Amygdala (tissue), 56 donors: ENCODE measurements at places on chromosomes 3 and 15.

DNA sequence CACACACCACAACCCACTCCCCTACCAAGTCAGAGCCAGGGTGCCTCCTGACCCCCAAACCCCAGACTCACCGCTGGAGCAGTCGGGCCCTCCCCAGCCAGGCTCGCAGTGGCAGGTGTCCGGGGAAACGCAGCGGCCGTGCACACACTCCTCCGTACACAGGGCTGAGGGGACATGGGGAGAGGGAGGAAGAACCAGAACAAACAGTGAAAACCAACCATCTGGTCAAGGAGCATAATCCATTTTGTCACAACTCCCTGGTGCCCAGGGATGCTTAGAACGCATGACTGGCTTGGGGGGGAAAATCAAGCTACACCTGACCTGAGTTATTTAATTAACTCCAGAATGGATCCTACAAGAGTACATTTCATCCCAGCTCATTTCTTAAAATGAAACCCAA lies 159.2 kb downstream of the MEGF11 start:
- no peak for DNase-seq

- no peak for DNase-seq
Measured at GRCh38 chr3:52846432-52846965, 11.7 kb upstream of the MUSTN1 start.

- DNase-seq, result no peak
Measured at GRCh38 chr15:70559265-70560239, 203.8 kb downstream of the UACA start.

DNA sequence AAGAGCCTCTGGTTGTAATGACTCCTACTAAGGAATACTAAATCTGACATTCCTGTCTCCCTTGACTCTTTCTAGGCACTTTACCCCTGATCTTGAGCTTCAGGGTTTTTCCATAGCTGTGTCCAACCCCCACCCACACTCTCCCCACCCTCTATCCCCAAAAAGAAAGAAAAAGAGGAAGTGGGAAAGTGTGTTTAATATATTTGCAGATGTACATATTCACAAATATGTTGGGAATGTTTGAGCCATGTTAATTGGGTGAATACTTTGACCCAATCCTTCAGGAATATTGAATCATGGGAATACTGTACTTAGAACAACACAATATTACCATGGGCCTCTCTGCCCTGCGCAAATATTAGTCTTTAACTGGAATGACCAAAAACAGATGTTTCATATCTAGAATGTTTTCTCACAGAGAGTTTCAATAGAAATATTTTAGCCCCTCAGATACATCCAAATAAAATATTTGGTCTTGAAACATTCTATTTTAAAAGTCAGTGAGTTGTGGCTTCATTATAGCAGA lies 19.8 kb upstream of the PFN2 start:
- no peak for DNase-seq

DNA sequence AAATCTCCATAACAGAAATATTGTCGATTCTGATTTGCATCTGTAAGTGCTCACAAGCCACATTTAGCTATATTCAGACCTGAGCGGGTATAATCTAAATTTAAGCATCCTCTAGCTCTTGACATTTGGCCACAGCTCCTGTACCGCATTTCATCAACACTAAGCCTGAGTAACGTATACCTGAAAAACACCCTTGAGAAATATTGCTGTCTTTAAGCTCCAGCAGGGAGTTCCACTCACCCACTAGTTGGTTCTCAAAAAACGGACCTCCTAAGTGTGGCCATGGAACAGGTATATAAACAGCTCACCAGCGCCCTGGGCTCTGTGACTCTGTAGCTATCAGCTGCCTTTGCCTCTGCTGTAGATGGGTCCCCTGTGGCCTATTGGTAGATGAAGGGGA lies 80.7 kb downstream of the ABI3BP start:
- no peak for DNase-seq

DNA sequence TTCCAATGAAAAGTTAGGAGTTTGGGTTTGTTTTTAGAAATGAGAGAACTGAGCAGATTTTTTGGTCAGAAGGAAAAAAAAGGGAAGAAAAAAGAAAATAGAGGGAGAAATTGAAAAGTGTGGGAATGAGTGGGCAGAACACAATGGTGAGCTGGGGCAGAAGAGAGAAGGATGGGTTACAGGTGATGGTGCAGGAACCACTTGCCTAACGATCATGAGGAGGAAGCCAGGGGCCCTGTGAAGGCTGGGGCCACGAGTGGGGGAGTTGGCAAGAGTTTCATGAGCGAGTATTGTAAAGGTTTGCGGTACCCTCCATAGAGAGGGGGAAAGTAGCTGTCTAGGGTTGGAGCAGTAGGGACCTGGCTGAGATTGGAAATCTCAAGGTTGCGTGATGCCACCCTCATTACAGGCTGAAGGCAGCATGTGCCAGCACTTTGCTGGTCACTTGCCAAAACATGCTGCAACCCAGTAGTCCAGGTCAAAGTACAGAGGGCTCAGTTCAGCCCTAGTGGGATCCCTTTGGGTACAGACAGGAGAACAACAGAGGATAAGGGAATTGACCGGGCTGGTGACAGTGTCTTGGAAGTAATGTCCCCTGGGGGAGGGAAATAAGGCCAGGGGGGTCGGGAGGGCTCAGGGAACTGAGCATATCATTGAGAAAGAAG lies 6.6 kb downstream of the IVD start:
- no peak for DNase-seq

DNA sequence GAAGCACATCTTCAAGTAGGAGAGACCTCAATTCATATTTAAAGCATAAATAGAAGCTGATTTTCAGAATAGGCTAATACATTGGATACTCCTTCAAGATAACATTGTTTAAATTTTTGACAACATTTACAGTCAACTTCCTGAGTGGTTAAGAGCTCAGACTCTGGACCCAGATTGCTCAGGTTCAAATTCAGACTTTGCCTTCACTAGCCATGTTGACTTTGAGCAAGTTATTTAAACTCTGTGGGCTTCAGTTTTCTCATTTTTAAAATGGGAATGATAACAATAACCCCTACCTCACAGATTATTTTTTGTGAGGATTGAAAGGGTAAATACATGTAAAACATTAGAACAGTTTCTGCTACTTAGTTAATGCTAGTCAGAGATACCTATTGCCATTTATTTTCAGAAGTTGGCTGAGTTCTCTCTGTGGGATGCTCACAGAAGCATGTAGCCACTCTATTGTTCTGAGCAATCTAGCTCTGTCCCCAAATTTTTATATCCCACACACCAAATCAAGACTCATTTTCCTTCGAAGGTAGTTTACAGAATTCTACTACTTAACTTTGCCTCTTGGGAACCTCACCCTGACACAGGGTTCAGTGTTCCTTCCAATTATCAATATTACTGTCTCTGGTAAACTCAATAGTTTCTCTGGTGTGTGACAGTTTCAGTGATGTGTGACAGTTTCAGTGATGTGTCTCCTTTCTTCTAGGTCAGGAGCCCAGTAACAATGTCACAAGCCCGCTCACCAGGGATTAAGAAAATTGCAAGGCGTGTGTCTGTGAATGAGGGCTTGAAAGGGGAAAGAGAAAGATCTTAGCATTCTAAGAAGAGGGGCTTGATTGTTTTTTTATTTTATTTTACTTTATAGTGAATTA lies 79.4 kb upstream of the OSTN start:
- no peak for DNase-seq
